Dermis lymphatic vessel endothelial cell (primary cell): ENCODE measurements at places on chromosomes 5 and 9. TPM values are rescaled to one million over a fixed set of nuclear protein-coding genes. Genes with fewer than 3 reads are reported as not detected.

The SLC23A1 gene
- not detected in 2 replicates for total RNA-seq

The KCNN2 gene
- 2.0 and 5.2 TPM in 2 replicates for total RNA-seq

The CCL21 gene
- total RNA-seq, result 1.4 and 8.6 TPM in 2 replicates

The SCGB3A2 gene
- not detected in 2 replicates for total RNA-seq

The ACO1 gene
- total RNA-seq, result 22.6 and 33.9 TPM in 2 replicates

The PCDHGA12 gene
- total RNA-seq, result 1.5 and 4.9 TPM in 2 replicates

The SMIM3 gene
- 4.9 and 6.6 TPM in 2 replicates for total RNA-seq
